Eye (tissue), 1 donor: ENCODE measurements at places on chromosomes 7 and 10.

- DNase-seq: peak; percentile 80
Observed at GRCh38 chr10:121668314-121669027, 70.2 kb upstream of the FGFR2 start.

- DNase-seq: no peak
Observed at GRCh38 chr7:17315974-17316373, 17.5 kb downstream of the AHR start.

DNA sequence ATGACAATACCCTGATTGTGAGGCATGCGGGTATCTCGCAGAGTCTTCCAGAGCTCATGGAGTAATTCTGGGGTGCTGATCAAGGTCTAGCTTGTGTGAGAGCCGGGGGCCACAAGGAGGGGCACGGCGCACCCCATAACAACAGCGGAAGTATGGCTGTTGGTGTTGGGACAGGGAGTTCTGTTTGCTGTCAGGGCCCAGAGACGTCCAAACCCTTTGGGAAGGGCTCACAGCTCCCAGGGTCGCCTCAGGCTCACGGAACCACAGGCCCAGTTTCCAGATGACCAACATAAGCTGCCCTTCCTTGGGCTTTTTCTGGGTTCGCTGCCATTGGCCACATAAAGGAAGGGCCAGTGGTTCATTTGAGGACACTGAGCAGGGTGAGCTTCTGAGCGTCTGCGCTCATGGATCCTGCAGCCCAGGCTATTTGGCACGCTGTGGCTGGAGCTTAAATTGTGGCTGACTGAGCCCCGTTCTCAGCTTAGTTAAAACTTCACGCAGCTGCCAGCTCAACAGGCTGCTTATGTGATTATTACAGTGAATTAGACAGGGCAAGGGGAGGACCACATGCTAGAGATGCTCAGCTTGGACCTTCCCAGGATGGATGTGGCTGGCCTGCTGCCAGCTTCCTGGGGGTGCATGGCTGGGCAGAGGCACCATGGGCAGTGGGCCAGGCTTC, 92.3 kb downstream of the DNAJB6 start:
- peak; percentile 38 for DNase-seq

DNA sequence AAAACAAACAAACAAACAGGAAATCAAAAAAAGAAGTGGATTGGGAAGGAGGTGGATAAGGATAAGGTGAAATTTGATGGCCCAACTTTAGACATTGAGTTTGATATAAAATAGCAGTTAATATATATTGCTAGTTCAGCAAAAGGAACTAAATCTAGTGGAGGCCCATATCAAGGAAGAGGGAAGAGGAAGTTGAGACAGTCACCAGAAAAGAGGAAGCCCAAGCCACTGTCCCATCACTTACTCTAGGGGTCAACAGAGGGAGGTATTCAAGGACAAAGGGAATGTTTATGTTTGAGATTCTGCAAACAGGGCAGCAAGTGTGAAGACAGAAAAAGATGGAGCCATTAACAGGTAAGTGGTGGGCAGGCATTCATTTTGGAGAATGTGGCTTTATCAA, 3.7 kb downstream of the LAMTOR4 start:
- DNase-seq: no peak
